Ascending aorta (tissue), 2 donors: ENCODE measurements at places on chromosomes 7 and 10.

DNA sequence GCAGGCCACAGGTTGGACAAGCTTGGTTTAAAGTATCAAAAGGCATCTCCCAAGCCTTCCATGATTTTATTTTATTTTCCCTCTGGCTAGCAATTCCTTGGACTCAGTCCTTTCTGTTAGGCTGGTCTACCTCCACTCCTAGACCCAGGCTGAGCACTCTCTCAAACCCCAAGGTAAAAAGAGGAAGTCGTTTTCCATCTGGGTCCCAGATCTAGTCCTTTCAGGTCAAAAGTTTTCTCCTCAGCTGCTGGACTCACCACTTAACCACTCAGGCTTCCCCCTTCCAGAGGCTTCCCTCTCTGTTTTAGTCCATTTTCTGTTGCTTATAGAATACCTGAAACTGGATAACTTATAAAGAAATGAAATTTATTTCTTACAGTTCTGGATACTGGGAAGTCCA lies 252.3 kb upstream of the MKLN1 start:
- H3K4me3 ChIP-seq: no peak overlapping the region
- H3K27me3 ChIP-seq: no peaks in the 10 kb centered on the region
- H3K27ac ChIP-seq: peak overlapping the region; percentile 42
- no peak for DNase-seq
- H3K36me3 ChIP-seq: peaks cover 18% of the 10 kb centered on the region

DNA sequence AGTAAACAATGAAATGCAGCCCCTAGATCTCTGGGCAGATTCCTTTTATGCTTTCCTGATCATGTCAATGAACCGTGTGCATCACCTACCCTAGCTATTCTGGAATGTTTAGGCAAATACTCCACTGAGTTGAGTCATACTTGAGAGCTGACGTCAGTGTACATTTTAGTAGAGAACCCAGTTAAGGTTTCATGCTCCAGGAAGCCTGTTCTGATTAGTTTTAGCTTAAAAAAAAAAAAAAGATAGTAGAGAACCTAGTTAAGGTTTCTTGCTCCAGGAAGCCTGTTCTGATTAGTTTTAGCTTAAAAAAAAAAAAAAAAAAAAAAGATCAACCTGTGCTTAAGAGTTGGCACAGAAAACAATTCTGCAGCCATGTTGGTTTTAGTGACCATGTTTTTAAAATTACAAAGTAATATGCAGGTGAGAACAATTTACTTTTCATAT lies 3.7 kb upstream of the MCU start:
- H3K4me3 ChIP-seq: no peak overlapping the region
- no peaks in the 10 kb centered on the region for H3K27me3 ChIP-seq
- DNase-seq: no peak
- H3K4me1 ChIP-seq: no peaks in the 10 kb centered on the region
- H3K27ac ChIP-seq: no peak overlapping the region
- no peaks in the 10 kb centered on the region for H3K36me3 ChIP-seq

GRCh38 chr10:120984221-120984620 lies 133.1 kb downstream of the WDR11 start:
- no peaks in the 10 kb centered on the region for H3K4me1 ChIP-seq
- no peak for DNase-seq
- H3K27me3 ChIP-seq: no peaks in the 10 kb centered on the region
- H3K36me3 ChIP-seq: no peaks in the 10 kb centered on the region
- H3K27ac ChIP-seq: no peak overlapping the region

- no peaks in the 10 kb centered on the region for H3K4me1 ChIP-seq
- no peak overlapping the region for H3K27ac ChIP-seq
- DNase-seq: no peak
- no peaks in the 10 kb centered on the region for H3K27me3 ChIP-seq
- no peak overlapping the region for H3K4me3 ChIP-seq
Observed at GRCh38 chr7:93219868-93220267, 6.4 kb downstream of the HEPACAM2 start.

DNA sequence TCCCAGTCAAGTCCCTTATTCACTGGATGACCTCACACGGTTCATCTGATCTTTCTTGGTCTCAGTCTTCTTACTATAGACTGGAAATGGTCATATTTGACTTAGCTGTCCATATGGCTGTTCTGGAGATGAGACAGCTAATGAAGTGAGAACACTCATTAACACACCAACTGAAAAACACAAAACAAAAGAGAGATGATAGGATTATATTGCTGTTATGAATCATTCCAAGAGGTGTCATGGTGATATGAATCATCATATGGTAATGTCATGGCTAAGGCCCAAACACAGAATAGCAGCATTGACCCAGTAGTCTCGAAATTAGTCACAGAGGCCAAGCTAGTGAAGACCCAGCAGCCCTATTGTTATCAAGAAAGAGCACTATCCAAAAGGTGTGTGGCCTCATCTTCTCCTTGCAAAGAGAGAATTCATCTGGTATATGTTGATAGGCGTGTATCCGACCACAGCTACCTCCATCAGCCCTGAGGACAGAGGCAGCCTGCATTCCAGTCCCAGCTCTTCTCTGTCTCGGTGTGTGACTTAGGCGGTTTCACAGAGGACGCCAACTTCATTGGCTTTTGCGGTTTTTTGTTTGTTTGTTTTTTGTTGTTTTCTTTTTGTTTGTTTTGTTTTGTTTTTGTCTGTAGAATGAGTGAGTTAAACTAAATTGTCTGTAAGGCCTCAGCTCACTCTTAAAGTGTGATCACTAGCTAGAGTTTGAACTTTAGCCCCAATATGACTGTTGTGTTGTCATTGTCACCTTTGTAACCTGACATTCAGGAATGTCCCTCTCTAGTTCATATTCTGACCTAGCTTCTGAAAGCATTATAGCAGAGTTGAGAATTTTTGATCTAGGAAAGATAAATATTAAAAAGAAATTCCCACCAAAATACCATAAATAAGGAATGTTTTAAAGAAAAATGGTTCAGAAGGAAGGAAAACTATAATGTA lies 97.4 kb upstream of the PDCD4 start:
- H3K4me3 ChIP-seq: no peak overlapping the region
- H3K4me1 ChIP-seq: no peaks in the 10 kb centered on the region
- H3K27me3 ChIP-seq: no peaks in the 10 kb centered on the region
- no peak for DNase-seq

DNA sequence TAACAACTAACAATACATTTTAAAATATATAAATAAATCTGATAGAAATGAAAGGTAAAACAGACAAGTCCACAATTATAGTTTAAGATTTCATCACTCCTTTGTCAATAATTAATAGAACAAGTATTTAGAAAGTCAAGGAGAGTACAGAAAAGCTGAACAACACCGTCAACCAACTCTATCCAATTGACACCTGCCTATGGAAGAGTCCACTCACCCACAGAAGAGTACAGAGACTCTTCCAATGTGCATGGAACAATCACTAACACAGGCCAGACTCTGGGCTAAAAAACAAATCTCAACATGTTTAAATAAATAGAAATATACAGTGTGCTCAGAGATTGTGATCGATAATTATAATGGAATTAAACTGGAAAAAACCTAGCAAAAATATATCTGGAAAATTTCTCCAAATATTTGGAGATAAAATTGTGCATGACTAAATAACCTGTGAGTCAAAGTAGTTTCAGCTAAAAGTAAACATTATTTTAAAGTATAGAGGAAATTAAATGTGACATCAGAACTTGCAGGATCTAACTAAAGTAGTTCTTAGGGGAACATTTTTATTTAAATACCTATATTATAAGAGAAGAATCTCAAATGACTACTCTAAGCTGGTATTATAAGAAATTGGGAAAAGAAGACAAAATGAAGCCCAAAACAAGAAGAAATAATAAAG lies 109.9 kb upstream of the EGFR start:
- H3K4me1 ChIP-seq: no peaks in the 10 kb centered on the region
- H3K27me3 ChIP-seq: no peaks in the 10 kb centered on the region
- H3K36me3 ChIP-seq: no peaks in the 10 kb centered on the region
- no peak for DNase-seq

- no peak overlapping the region for H3K4me3 ChIP-seq
- peaks cover 8% of the 10 kb centered on the region for H3K4me1 ChIP-seq
- no peaks in the 10 kb centered on the region for H3K36me3 ChIP-seq
- no peak for DNase-seq
Observed at GRCh38 chr10:114766470-114766869, 55.1 kb upstream of the FHIP2A start.

GRCh38 chr7:137611606-137612005 lies 235.2 kb downstream of the DGKI start:
- H3K27ac ChIP-seq: no peak overlapping the region
- H3K27me3 ChIP-seq: no peaks in the 10 kb centered on the region
- no peak overlapping the region for H3K4me3 ChIP-seq
- no peaks in the 10 kb centered on the region for H3K4me1 ChIP-seq
- no peaks in the 10 kb centered on the region for H3K36me3 ChIP-seq
- DNase-seq: no peak

GRCh38 chr10:1107679-1108078 lies 51.5 kb downstream of the WDR37 start:
- H3K36me3 ChIP-seq: peaks cover 83% of the 10 kb centered on the region
- no peak overlapping the region for H3K4me3 ChIP-seq
- H3K27ac ChIP-seq: no peak overlapping the region
- DNase-seq: no peak

GRCh38 chr7:117248829-117249228 lies 74.0 kb downstream of the WNT2 start:
- no peak overlapping the region for H3K27ac ChIP-seq
- no peak for DNase-seq
- no peaks in the 10 kb centered on the region for H3K36me3 ChIP-seq

DNA sequence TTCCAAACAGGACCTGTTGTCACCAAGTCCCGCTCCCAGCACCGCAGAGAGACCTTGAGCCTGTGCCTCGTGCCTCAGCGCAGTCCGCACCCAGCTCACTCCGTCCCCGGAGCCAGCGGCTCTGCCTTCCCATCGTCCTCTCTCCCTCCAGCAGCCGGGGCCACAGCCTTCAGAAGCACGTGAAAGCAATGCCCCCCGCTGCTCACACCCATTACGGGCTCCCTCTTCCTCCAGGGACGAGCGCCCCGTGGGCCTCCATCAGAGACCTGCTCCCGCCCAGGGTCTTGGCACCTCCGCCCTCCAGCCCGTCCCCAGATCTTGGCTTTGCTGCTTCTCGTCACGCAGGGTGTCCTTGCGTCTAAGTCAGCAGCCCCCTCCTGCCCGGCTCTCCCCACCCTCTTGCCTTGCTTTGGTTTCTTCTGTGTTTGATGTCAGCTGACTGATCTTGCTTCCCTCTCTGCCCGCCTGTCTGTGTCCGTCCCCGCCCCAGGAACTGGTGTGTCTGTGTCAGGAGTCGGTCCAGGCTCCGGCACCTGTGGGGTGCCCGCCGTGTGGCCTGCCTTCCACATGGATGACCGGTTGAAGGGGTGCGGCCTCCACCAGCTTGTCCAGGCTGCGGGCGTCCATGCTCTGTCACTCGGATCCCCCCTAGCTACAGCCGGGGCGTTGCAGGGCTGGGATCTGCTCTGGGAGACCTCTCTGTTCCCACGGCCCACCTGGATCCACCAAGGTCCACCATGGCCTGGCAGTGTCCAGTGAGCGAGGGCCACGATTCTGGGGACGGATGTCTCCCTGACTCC lies 61.9 kb downstream of the FOXL3 start:
- no peaks in the 10 kb centered on the region for H3K36me3 ChIP-seq
- H3K27me3 ChIP-seq: no peaks in the 10 kb centered on the region
- H3K4me3 ChIP-seq: no peak overlapping the region
- DNase-seq: no peak
- no peak overlapping the region for H3K27ac ChIP-seq
- H3K4me1 ChIP-seq: no peaks in the 10 kb centered on the region

- no peak overlapping the region for H3K4me3 ChIP-seq
- H3K27me3 ChIP-seq: no peaks in the 10 kb centered on the region
- H3K36me3 ChIP-seq: no peaks in the 10 kb centered on the region
- H3K27ac ChIP-seq: no peak overlapping the region
- H3K4me1 ChIP-seq: no peaks in the 10 kb centered on the region
Observed at GRCh38 chr7:63042730-63043511, 955.7 kb upstream of the ZNF722 start.

- no peaks in the 10 kb centered on the region for H3K27me3 ChIP-seq
- no peaks in the 10 kb centered on the region for H3K36me3 ChIP-seq
- no peak overlapping the region for H3K27ac ChIP-seq
- no peak overlapping the region for H3K4me3 ChIP-seq
Observed at GRCh38 chr7:81624021-81624592, 145.7 kb downstream of the HGF start.

DNA sequence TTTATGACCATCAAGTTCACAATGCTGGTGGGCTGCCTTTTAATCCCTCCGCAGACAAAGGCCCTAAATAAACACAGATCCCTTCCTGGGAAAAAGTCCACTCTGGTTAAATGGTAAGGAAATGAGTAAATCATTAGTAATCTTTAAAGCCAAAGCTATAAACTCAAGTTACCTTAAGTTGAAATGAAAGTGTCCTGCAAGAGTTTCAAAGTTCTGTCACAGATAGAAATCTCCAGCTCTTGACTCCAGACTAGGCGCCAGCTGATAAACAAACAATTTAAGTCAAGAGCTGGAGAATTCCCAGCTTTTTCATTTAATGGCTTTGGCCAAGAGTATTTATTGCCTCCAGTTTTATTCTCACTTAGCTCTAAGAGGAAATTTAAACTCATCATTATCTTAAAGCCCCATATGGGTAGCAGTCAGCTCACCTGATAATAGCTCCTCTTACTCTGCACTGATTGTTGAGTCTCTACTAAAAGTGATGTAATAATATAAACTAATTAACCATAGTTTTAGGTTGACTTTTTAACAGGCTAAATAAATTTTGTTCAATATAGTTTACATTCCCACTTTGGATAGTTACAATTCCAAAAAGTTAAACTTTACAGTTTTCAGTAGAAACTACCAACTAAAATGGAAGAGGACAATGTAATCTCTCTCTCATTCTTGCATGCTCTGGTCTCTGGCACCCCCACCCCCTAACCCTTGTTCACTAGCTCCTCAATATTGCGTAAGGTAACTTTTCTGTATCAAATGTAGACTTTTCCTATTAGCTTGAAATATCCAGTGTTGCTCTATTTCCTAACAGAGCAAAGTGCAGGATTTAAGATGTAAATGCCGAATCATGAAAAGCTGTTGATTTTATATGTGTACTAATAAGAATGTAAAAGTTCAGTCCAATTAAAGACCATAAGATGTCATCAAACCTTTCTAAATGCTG lies 56.1 kb downstream of the HIBADH start:
- no peak overlapping the region for H3K4me3 ChIP-seq
- DNase-seq: no peak
- H3K27ac ChIP-seq: no peak overlapping the region
- no peaks in the 10 kb centered on the region for H3K4me1 ChIP-seq
- H3K36me3 ChIP-seq: no peaks in the 10 kb centered on the region
- H3K27me3 ChIP-seq: no peaks in the 10 kb centered on the region

DNA sequence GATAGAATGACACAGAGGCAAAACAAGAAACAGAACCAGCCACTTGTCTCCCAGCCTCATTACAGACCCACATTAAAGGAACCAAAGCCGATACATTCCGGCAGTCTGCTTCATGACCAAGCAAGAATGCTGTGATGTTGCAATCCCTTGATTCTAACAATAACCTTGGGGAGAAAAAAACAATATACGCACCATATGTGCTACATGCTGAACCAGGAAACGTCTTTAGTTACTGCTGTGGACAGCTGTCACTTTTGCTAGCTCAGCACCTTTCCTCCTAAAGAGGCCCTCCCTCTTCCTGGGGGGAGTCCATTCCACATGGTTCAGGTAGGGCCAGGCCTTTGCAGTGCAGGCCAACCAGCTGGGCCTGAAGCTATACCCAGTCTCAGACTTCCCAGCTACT lies 79.1 kb downstream of the PRTFDC1 start:
- peak; percentile 65 for DNase-seq
- no peak overlapping the region for H3K27ac ChIP-seq

GRCh38 chr10:43264344-43264964 lies 2.4 kb downstream of the RASGEF1A start:
- DNase-seq: no peak
- no peak overlapping the region for H3K27ac ChIP-seq
